Frontal cortex (tissue), 4 donors: ENCODE measurements at places on chromosomes 2 and 18.

- no peak for DNase-seq
These were observed 21.4 kb downstream of the GRHL1 start for GRCh38 chr2:9972621-9973479.

DNA sequence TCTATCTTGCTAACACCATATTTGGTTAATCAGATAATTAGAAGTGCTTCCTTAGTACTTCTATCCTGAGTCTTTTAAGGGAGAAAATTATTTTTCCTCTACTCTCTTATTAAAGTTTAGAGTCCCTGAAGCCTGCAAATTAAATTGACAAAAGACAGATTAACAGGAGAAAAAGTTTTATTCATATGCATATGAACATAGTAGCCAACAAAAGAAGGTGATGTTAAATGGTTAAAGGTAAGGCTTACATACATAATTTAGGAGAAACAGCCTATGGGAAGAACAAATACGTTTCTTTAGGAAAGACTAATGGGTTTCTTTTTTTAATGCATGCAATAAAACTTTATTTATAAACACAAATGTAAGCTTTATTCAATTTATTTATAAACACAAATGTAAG, 805.0 kb downstream of the CPS1 start:
- DNase-seq = no peak

DNA sequence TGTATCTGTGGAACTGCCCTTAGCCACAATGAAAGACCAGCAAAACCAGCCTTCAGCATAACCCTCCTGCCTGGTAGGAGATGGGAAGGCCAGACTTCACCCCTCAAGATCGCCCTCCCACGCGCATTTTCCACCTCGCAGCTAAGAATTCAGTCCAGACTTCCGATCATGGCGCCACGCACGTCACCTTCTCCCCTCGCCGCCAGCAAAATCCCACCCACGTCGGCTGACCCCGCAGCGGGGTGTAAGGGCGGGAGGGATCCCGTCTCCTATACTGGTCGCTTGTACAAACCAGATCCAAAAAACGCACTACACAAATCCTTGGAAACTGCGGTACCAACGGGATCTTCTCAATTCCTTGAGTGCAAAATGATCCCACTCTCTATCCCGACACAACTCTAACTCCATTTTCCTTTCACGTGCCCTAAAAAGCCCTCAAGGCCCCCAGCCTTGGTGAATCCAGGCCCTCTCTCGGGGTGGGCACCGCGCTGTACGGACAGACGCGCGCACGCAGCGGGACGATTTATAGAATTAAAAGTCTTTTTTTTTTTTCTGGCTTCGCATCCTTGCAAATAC, 1.0 kb upstream of the BMPR2 start:
- no peak for DNase-seq

GRCh38 chr2:46663614-46664013, 184.2 kb downstream of the TMEM247 start:
- DNase-seq = no peak

DNA sequence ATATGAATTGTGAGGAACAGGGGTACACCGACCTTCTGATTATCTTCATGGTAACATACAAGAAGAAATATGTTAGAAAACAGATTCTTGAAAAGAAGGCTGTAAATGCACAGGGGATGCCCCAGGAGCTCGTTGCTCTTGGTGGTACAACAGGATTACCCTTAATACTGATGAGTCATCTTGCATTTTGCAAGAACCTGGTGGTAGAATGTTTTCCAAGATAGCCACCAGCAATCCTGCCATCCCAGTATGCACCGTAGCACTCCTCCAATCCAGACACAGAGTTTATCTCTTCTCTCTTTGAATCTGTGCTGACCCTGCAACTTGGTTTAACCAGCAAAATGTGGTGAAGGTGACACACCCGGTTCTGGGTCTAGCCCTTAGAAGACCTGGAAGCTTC, 238.3 kb downstream of the EN1 start:
- DNase-seq = no peak

DNA sequence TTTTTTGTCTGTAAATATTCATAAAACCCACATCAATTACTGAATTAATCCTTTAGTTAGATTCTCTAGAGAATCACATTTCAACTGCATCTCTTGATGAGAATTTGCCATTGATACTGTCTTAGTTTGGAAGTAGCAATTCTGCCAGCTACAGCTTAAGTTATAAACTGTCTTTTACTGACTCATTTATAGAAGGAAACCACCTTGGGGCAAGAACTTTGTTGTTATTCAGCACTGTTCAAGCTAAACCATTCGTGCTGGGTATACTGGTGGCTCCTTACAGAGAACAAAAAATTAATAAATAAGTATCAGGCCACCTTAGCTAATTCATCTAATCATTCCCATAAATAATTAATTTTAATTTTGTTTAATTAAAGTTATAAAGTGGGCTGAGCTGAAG, 1082.6 kb upstream of the CELF4 start:
- DNase-seq = no peak

DNA sequence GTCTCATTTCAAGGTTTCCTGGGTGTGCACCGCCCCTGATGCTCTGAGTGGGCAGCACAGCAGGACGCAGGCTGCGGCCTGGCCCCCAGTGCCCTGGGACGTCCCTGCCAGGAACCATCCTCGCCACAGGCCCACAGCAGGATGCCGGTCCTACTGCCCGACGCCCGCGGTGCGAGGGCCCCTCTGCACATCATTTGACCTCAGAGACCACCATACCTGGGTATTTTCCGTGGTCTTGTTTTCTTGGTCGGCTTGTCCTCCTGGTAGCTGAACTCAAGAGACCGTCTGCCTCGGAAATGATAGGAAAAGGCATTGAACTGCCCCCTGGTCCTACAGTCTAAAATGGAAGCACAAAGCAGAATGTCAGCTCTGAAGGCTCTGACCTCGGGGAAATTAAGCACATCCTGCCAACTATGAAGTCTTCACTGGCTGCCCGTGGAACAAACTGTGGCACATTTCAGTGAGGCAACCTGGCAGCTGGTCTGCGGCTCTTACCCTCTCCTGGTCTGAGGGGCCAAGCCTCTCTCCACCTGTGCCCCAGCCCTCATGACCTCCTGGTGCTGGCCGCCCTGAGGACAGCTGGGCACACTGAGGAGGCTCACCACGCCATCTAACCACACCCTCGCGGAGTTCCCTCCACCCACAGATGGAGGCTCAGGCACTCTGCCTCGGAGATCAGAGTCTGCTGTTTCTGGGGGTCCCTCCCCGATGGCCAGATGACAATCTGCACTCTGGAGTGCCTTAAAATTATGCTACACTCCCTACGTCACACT, 105.0 kb downstream of the PXDN start:
- DNase-seq = no peak

GRCh38 chr2:29053670-29054400, 20.5 kb downstream of the PCARE start:
- DNase-seq = no peak

GRCh38 chr18:32469691-32470459, 807 bp downstream of the GAREM1 start:
- no peak for DNase-seq

- DNase-seq = no peak
These were observed 3.1 kb downstream of the ARHGAP25 start for GRCh38 chr2:68737711-68738110.

GRCh38 chr2:212694398-212694797, 155.8 kb upstream of the ERBB4 start:
- no peak for DNase-seq

DNA sequence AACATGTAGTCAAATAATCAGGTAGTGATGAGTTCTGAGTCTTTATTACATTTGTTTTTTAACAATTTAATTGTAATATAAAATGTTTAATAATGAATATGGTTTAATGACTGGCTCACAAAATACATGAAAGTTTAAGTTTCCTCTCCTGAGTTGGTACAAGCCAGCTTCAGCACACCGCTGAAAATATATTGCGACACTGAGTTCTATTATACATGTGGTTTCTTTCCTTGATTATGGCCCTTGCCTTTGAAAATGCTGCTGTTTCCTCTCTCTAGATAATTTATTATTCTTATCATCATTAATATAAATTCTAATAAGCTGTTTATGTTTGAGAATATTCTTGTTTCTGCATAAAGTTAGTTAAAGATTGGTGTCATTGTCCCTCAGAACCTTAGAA, 249.3 kb downstream of the PARD3B start:
- DNase-seq = no peak

DNA sequence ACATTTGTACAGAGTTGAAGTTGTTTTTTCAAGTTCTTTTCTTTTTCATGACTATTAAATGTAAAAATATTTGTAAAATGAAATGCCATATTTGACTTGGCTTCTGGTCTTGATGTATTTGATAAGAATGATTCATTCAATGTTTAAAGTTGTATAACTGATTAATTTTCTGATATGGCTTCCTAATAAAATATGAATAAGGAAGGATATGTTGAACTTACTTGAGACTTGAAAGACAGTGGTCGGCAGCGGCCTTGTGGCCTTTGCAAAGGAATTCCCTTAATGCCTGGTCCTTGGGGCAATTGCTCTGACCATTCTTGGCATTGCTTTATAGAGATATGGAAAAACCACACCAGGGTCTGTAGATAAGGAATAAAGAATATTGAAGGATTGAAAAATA, 25.9 kb upstream of the TMEM87B start:
- DNase-seq = no peak

DNA sequence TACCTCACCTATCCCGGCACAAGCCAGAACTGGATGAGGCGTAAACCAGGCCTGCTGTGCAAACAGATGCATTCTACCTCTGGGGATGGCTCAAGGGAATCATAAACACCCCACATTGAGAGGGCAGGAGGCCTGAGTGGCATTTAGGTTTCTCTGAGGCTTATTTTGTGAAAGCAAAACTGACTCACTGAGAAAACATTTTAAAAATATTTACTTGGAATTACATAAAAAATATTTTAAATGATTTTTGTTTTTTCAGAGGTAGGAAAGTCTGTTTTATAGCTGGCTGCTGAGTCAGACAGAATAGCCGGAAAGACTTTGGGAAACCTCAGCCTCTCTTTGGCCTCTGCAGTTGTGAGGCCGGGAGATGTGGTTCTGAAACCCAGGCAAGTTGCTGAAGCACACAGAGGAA, 244.1 kb downstream of the NCKAP5 start:
- no peak for DNase-seq

DNA sequence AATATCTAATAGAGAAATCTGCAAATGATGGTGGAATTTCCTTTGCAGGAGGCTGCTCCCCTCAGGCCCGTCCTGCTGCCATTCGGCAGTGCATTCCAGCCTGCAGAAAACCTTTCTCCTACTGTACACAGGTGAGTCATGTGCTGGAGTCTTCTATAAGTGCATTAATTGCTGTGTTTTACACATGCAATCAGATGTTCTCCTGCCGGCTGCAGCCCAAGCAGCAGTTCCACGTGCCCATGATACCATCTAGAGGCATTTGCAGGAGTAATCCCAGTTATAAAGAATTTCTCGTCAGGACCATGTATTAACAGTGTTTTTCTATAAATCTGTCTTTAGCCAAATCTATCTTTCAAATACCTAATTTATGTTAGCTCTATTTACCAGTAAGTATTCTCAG, 304.7 kb upstream of the HNMT start:
- DNase-seq = peak; percentile 4

DNA sequence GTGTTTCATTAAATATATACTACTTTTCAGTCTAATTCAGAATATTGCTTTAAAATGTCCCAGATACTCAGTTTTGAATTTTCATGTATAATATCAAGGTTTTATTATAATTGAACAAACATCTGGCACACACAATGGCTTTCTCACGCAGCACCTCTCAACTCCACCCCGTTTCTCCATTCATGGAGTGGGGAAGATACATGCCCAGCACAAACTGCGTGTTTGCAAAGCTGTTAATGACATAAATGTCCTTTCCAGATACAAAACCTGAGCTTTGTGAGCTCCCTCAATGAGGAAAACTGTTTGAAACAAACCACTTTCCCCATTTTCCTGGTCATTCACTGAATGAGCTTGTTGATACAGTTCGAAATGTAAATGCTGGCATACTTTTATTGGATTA, 150.3 kb upstream of the RASGRP3 start:
- no peak for DNase-seq

GRCh38 chr2:109339519-109339966, 210.5 kb downstream of the SH3RF3 start:
- DNase-seq = no peak

DNA sequence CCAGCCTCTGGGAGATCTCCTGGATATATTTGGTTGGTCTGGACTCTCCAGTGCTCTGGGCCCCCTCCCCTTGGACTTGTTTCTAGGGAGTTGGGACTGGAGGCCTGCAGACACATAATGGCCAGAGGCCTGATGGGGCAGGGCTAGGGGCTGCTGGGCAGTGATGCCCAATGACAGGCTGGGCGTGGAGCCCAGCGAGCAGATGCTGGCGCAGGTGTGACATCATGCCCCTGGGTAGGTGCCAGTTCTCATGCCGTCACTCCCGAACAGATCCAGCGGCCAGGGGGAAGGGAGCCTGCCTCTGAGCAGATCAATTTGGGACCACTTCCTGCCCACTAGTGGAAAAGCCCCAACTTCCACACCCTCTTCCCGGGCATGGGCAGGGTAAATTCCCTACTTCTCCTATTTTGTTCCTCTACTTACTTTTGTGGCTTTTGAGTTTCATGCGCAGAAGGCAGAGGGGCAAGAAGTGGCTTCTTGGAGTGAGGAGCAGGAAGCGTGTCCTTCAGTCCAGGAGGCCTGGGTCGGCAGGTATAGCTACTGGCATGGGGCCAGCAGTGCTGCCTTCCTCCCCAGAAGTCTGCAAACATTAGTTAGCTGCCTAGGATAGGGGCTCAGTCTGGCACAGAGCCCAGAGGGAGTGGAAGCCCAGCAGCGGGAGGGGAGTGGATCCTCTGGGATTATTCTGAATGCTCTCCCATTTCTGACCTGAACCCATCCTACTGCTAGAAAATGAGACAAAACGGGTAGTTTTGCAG, 6.1 kb downstream of the MPV17 start:
- peak; percentile 60 for DNase-seq

- DNase-seq = no peak
These were observed 96.4 kb downstream of the ANKRD12 start for GRCh38 chr18:9232977-9233376.

GRCh38 chr18:72086421-72086820, 457.7 kb downstream of the CBLN2 start:
- no peak for DNase-seq

- DNase-seq = no peak
These were observed 177.7 kb downstream of the INSIG2 start for GRCh38 chr2:118265873-118266455.

GRCh38 chr18:9825571-9826073, 60.2 kb upstream of the TXNDC2 start:
- no peak for DNase-seq

- DNase-seq = no peak
These were observed 143.3 kb upstream of the ID2 start for GRCh38 chr2:8538531-8538930.

DNA sequence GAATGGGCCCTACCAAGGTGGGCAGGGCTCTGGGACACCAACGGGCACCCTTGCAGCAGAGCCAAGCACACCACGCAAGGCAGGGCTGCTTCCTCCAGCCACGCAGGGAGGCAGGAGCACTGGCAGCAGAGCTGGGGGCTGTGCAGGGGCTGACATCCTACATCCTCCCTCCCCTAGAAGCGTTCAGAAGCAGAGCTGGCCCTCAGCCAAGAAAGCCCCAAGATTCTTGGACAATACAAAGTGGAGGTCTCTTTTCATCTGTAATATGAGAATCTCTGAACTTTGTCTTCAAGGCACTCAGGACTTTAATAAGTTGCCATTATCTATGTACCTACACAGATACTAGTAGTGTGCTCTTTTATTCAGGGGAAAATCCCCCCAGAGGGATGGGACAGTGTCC, 128.1 kb upstream of the AGAP1 start:
- DNase-seq = no peak
